ENCODE measurements at places on chromosomes 3 and 15.

DNA sequence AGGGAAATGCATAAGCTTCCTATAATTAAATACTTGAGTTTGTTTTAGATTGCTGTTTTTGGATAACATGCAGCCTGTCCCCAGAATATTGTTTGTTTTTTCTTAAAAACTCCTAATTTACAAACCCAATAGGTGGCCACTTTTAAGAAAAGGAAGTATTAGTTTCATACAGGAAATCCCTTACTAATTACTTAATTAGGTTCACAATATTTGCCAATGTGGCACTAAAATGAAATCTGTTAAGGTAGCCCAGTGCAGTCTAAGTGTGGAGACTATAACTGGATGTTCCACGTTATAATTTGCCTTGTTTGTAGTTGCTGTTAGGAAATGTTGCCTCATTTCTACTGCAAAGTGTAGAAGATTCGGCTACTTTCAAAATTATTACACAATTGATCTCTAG lies 195.8 kb downstream of the BBX start:
- no peak for DNase-seq

- DNase-seq: no peak
Observed at GRCh38 chr15:52163321-52164190, 27.6 kb downstream of the GNB5 start.

DNA sequence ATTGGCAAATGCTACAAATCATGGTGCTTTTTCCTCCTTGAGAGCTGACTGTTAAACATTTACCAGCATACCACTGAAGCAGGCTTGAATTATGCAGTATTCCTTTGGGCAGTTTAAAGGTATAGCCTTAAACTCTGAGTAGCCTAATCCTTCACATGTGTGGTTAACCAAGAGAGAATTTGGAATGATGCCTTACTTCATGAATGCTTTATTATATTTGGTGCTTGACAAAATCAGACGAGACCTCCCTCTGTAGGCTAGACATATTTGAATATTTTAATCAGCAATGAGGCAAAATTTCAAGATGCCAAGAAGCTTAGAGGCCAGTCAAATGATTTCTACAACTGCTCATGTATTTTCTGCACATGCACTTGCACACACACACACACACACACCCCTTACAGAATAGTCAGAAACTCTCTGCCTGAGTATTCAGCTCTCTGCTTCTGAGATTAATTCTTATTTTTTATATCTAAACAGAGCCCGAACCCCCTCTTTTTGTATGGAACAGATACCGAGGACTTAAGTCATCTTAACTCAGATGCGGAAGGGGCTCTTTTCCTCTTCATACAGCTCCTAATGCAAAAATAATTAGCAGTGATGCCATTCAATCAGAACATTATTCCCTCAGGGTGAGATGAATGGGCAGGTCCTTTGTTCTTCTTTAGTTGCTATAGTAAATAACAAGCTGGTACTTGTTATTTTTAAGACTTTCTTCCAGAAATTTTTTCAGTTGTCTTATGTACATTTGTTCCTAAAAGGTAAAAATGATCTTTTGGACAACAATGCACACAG lies 195.5 kb upstream of the TMC3 start:
- DNase-seq: no peak

DNA sequence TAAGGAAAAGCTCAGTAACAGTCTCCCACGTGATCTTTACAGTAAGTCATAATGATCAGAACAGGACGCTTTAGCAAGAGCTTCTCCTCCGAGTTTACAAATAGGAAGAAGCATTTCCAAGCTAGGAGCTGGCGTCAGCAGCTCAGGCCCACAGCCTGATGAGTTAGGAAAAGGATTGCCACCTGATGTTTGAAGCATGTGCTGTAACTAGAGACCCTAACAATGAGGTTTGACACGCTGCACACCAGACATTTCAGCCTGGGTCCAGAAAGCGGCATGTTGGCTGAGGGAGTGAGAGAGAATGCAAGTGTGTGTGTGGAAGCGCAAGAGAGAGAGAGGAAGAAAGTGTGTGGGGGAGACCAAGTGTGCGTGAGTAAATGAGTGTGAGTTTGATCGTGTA lies 47.3 kb downstream of the TLE3 start:
- no peak for DNase-seq

DNA sequence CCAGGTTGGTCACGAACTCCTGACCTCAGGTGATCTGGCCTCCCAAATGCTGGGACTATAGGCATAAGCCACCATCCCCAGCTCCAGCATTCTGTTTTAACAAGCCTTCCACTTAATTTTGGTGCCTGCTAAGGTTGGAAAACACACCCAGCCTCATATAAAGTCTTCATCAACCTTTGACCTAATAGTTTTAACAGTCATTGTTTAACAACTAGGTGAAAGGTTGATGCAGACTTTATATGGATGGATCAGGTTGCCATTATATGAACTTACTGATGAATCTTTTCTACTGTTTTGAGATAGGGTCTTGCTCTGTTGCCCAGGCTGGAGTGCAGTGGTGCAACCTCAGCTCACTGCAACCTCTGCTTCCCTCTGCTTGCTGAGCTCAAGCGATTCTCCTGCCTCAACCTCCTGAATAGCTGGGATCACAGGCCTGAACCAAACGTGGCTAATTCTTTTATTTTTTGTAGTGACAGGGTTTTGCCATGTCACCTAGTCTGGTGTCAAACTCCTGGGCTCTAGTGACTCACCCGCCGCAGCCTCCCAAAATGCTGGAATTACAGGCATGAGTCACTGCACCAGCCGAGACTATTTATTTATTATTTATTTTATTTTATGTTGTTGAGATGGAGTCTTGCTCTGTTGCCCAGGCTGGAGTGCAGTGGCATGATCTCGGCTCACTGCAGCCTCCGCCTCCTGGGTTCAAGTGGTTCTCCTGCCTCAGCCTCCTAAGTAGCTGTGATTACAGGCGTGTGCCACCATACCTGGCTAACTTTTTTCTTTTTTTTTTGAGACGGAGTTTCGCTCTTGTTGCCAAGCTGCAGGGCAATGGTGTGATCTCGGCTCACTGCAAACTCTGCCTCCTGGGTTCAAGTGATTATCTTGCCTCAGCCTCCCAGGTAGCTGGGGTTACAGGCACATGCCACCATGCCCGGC lies 3.1 kb upstream of the RPAP1 start:
- DNase-seq: no peak

DNA sequence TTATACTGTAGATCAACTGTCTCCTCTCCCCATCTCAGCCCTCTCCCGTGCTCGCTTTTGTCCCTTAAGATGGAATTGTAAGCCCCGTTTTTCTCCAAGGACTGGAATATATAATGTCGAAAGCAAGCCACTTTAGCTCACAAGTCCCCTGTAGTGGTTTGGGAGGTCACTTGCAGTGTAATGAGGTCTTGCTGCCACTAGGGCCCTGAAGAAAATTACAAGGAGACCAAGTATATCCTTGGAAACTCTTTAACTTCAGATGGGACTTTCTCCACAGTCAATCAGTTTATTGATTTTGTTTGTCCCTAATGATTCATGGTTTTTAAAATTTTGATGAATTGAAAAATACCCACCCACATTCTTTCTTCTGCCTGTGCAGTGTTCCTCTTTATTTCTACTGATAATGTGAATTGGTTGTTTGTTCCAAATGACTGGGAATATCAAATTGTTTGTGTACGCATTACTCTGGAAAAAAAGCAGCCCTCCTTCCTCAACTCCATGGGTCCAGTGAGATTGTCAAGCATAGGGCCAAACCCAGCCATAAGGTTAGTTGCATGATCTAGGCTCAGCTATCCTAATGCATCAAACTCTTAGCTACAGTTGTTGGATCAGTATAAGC lies 294.8 kb downstream of the MCTP2 start:
- no peak for DNase-seq

GRCh38 chr3:151864423-151865101 lies 8.9 kb upstream of the SUCNR1 start:
- DNase-seq: no peak

DNA sequence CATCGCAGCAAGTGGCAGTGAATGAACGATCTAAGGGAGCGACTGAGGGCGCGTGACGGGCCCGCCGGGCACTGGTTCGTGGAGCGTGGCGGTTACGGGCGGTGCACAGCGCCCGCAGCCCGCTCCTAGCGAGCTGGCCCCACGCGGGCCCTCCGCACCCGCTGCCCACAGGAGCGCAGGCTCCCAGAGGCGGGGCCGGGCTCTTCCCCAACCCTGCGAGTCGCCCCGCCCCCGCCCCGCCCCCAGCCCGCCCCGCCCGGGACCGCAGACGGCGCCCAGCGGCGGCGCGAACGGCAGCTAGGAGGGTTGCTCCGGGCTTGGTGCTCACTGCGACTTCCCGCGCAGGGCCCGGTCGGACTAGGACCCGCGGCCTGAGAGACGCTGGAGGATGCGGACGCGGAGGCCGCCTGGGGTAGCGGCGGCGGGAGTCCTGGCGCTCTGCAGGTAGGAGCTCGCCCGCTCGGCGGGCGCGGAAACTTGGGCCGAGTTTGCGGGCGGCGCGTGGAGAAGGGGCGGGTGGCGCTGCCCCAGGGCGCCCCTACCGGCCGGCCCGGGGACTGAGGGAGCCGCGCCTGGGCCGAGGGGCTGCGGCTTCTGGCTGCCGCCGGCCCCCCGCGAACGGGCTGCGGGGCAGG lies at the start of gene C15orf39:
Gene C15orf39, plus strand, starts transcription at position 267 of the 635 bp plus-strand sequence. CDS start 4,167 bp downstream, outside the sequence.
- DNase-seq: peak; percentile 83

- no peak for DNase-seq
Observed at GRCh38 chr3:16897254-16897926, 12.6 kb downstream of the PLCL2 start.

DNA sequence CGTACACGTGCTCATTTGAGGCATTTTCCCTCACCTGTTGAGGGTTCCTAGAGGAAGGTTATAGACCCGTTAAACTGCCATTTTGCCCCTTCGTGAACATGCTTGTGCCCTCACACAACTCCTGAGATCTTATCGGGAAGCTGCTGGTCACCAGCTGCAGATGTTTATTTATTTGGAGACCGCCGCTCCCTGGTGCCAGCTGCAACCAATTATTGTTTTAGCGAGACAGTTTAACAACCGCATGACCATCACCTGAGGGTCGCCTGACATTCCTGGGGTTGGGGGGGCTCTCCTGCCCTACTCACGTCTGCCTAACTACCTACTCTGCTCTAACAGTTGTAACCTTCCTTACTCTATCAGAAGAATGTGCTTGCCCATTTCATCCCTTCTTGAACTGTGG lies 292.5 kb downstream of the MCTP2 start:
- no peak for DNase-seq

GRCh38 chr15:31136016-31136415 lies 34.5 kb upstream of the TRPM1 start:
- DNase-seq: no peak

DNA sequence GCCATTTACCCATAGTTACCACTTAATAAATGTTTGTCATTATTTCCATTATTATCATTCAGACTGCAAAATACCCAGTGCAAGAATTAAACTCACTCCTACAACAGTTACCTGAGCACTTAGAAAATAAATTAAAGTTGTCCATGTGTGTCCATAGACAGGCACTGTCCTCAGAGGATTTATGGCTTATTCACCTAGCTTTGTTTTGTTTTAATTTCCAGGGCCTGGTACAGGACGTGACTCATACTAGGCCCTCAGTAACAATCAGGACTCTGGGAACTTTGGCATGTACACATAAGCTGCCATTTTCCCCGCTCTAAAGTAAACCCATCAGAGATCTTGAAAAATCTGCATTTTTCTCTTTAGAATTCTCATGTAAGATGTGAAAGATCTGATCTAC lies 458.5 kb upstream of the ARRDC4 start:
- no peak for DNase-seq

DNA sequence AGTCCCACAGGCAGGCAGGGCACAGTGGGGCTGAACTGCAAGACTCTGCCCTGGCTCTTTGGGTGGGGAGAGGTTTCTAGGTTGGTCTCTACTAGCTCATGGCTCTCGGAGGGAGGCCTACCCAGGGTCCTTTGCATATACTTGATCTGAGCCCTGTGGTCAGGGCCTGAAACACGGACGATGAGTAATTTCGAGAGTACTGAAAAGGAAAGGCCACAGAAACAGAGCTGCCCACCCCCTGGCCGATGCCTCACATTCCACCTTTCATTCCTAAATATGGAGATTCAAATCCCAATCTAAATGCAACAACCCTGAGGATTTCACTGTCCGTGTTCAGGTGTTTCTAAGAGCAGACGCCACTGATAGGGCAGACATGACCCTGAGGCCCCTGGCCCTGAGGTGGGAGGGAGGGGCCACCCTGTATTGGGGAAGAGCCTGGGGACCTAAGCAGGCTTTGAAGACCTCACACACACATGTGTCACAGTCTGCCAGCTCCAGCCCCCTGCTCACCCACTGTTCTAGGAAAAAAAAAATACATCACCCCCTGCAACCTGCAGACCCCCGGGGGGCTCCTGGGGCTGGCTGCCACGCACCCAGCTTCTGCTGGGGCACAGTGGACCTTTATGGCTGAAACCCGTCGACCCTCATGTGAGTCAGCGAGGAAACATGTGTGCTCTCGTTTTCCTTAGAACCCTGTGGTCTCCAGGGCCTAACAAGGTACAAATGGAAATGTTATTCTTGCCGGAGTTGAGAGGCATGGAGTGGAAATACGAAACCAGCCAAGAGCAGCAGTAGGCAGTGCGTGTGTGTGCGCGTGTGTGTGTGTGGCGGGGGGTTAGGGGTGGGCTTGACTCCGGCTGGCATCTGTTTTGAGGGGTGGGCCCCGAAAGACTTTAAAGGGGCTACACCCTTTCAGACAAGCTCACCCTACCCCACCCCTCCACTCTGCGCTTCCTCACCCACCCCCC lies 112.7 kb downstream of the CHSY1 start:
- DNase-seq: no peak

GRCh38 chr3:158100681-158101080 lies 5.5 kb downstream of the SHOX2 start:
- DNase-seq: no peak

GRCh38 chr3:101195951-101196713 lies 124.2 kb downstream of the IMPG2 start:
- no peak for DNase-seq

Data from sciatic nerve (tissue), 2 donors.